ENCODE measurements at places on chromosomes 12 and 14.
A peak's percentile ranks its signal among the peaks of the same experiment; 100 is the strongest.

DNA sequence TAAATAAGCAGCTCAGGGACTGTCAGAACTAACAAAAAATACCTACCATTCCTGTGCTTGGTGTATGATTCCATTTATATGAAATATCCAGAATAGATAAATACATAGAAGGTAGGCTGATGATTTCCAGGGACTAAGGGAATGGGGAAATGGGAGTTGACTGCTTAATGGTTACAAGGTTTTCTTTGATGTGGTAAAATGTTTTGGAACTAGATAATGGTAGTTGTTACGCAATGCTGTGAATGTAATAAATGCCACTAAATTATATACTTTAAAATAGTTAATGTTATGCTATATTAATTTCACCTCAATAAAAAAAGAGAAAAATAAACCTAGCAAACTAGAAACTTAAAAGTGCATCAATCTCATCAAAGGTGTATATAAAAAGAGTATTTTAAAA, 41.1 kb downstream of the CEP83 start:
- no peak for DNase-seq

DNA sequence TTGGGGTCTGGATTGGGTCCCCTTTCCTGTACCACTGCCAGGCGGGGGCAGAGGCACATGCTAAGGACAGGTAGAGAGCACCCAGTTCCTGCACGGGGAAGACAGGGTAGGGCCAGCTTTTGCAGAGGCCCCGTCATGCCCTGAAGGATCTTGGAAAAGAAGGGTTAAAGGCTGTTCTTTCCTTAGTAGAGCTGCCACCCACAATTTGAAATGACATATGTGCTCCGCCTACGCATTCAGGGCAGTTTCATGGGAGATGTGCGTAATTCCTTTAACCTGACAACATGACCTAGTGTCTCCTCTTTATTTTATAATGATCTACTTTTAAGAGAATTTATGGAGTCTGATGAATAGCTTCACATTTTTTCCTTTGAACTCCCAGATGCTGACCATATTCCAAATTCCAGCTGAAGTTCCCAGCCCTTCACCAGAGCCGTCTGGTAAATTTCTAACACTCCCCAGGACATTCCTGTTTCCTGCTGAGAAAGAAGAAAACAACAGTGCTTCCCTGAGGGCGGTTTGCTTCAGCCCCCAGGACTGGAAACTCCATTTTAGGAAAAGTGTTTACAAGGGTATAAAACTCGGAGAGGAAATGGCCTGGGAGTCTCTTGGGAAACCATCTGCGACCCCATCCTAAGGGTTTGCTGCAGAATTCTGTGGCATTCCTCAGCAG, 58.9 kb upstream of the PLEKHG3 start:
- no peak for DNase-seq

DNA sequence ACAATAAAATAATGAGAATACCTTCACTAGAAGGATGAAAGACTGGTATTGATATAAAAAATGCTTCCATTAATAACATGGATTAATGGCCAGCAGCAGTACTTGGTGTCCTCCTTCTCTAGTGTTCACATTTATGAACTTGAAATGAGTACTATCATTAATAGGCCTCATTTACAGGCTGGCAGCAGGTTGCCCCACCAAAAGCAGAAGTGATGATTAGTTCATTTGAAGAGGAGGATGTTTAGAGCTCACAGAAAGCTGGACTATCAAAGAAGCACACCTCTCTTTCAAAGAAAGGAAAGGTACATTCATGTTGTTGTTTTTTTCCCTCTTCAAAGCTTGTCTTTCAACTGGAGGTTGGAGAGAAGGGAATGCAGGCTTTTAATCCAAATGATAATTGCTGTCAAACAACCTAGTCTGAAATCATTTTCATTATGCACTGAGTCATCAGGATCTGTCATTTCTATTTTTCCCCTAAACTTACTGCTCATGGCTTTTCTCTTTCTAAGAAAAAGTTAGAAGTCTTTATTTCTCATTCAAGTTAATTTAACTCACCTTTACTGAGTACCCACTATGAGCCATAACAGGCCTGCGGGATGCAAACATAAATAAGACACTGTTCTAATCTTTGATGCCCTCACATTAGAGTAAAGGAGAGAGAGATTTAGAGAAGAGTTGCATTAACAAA, 157.9 kb upstream of the GRIP1 start:
- no peak for DNase-seq

- no peak for DNase-seq
Measured at GRCh38 chr12:6968426-6968825, 2.0 kb downstream of the PHB2 start.

DNA sequence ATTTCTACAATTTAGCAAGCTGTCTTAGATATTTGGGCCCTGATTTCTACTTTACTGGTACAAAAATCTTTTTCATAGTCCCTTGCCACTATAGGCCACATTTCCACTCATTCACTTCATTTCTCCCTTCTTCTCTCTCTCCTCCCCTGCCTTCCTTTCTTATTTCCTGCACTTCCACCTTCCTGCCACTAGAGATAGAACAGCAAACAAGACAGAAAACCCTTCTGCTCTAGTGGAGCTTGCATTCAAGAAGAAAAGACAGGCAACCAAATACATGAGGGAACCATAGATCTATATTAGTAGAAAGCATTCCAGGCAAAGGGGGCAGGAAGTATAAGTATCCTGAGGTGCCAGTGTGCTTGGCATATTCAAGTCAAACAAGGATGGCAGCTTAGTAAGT, 623.5 kb downstream of the FLRT2 start:
- DNase-seq = no peak

GRCh38 chr12:39867631-39868327, 238.1 kb downstream of the SLC2A13 start:
- DNase-seq = no peak

GRCh38 chr12:128940090-128940888, 87.0 kb downstream of the GLT1D1 start:
- no peak for DNase-seq

DNA sequence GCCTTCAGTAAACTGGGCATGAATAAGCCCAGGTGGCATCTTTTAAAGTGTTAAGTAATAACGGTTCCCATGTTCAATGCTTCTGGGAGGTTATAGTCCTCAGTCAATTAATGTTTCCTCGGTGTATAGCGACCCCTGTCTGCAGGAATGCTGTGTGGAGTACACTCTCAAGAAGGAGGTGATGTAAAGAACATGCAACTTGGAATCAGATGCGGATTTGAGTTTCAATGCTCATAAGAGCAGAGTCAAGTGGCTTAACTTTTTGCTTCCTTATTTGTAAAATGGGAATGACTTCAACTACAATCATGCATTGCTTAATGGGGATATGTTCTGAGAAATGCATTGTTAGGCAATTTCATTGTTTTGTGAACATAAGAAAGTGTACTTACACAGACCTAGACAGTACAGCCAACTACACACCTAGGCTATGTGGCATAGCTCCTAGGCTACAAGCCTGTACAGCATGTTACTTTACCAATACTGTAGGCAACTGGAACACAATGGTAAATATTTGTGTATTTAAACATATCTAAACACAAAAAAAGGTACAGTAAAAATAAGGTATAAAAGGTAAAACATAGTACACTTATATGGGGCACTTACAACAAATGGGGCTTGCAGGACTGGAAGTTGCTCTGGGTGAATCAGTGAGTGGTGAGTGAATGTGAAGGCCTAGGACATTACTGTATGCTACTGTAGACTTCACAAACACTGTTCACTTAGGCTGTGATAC, 6.7 kb upstream of the MRPS35 start:
- peak; percentile 77 for DNase-seq

DNA sequence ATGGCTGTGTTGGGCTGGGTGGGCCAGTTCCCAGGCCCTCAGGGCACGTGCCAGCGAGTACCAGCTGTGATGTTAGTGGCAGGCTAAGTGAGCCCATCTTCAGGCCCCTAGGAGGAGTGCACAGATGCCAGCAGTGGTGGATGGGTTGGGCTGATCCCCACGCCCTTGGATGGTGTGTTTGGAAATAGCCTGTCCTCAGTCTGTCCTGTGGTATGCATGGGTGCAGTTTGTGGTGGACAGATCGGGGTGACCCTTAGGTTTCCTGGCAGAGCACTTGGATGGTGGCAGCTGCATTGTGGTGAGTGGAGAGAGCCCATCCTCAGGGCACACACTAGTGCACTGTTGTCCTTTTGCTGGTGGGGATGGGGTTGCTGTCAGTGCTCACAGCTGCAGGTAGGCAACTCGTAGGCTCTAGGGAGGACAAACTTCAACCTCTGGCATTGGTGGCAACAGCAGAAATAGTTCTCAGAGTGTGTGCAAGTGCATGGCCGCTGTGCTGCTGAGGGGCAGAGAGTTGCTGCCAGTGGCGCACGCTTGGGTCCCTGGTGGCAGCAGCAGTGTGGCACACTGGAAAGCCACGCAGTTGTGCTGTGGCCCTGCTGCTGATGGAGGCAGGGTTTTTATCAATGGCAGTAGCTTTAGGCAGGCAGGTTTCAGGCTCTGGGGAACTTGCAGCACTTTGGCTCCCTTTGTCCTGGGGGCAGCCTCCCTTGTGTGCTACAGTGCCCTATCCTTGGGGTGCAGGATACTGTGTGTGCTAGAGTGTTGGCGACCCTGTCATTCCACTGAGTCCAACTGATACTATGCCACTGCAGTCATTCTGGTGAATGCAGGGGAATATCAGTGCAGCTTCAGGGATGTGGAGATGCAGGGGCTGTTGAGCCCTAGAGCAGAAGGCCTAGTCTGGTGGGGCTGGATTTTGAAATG, 65.5 kb downstream of the FBXO33 start:
- no peak for DNase-seq

DNA sequence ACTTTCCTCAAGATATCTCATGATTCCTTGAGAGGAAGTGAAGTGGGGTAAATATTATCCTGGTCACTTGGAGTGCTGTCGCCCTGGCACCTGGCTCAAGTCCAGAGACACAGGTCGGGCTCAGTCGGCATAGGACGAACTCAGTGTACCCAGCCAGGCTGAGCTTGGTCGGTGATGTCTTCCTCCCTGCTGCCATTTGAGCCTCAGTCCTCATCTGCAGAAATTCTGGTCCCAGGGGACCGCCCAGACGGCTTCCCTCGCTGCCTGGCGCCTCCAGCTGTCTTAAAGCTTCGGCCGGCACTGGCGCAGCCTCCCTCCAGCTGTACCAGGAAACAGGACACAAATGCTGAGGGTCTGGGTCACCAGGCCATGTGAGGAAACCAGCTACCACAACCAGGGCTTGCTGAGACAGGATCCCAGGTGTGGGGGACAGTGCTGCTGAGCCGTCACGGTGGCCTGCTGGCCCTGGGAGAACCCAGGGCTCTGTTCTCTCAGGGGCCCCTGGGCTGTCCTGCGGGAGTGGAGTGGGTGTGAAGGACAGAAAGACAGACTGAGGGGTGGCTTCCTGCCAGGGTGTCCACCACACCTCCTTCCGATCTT, 5.0 kb upstream of the KLC1 start:
- DNase-seq = no peak

- peak; percentile 83 for DNase-seq
Measured at GRCh38 chr12:57111031-57111734, at the start of gene STAT6. Gene STAT6 (minus strand): TSS chr12:57111362. CDS start chr12:57108278, 3,084 bp downstream.

GRCh38 chr12:68776976-68777610, 30.9 kb upstream of the MDM2 start:
- DNase-seq = no peak

DNA sequence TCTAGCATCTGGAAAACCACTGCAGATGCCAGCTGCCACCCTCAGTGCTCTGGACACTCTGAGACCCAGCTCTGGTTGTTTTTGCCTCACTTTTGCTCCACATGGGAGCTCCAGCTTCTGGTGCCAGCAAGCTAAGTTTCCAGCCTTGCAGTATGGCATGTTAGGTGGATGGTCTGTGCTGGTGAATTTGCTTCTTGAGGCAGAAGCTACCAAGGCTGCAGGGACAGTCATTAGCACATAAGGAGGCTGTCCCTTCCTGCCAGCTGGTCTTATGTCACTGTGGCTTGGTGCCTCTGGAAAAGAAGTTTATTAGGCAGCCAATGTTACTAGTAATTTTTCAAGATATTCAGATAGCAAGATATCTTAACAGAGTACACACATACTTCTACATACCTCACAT, 64.2 kb upstream of the CSRP2 start:
- no peak for DNase-seq

GRCh38 chr14:94173471-94173884, 644 bp upstream of the PPP4R4 start:
- peak; percentile 21 for DNase-seq

GRCh38 chr12:482061-482460, 22.3 kb downstream of the B4GALNT3 start:
- no peak for DNase-seq

DNA sequence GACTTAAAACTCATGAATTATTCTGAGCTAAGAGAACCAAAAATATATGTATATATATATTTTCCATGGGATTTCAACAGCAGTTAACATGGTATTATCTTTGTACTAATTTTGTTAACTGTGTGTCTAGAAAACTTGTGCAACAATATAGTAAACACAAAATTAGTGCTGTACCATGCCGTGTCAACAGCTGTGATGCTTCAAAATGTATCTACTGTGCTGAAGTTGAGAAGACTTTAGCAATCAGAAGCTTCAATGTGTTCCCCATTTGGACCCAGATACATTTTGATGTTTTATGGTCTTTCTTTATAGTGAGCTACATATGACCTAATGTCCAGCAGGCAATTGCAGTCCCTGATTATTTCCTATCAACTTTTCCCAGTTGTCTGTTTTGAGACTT, 405.7 kb downstream of the DIO2 start:
- DNase-seq = no peak

Data from stimulated activated naive CD8-positive, alpha-beta T cell treated with anti-CD3 and anti-CD28 coated beads, Interleukin-15, Interleukin-2, amounts not matched to agents 100 U/mL and 50 U/mL, for 24 hours (primary cell).